Large intestine (tissue), 12 donors: ENCODE measurements at places on chromosomes 5 and 9. TPM values are rescaled to one million over a fixed set of nuclear protein-coding genes. Genes with fewer than 3 reads are reported as not detected.

DNA sequence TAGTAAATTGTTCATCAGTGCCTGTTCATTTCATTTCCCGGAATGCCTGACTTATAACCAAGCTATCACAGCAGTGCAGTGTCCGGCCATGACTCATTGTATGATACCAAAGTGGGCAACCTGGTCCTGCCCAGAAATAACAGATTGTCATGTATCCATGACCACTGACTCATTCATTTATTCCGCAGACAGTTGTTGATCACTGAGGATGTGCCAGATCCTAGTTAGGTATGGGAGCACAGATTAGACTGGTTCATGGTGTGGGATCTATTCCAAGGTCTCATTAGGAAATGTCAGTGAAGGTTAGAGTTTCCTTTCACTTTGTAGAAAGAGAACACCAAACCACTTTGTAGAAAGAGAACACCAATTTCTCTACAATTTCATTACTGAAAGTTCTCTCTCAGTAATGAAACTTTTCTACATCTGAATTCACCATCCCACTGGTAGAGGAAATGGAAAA, 8.7 kb downstream of the NREP start:
- DNase-seq, result no peak

GRCh38 chr5:141570655-141571054, 48.1 kb downstream of the DIAPH1 start:
- DNase-seq, result no peak

- no peak for DNase-seq
Observed at GRCh38 chr9:110809038-110809595, 140.5 kb downstream of the MUSK start.

ATOX1 gene
- 172 TPM for polyA plus RNA-seq

COL27A1 gene
- 117 TPM for polyA plus RNA-seq

DNA sequence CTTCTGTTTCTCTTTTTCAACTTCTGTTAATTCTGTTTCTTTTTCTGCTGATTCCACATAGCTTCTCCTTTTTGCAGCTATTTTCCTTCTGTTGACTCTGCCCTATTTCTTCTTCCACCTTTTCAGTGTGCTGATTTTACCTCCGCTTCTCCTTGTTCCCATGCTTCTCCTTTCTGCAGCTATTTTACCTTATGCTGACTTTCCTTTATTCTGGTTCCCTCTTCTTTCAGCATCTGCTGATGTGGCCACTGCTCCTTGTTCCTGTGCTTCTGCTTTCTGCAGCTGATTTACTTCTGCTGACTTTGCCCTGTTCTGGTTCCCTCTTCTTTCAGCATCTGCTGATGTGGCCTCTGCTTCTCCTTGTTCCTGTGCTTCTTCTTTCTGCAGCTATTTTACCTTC, 58.8 kb downstream of the HACD4 start:
- no peak for DNase-seq

- DNase-seq, result no peak
Observed at GRCh38 chr9:15317836-15318235, 10.8 kb upstream of the TTC39B start.

- no peak for DNase-seq
Observed at GRCh38 chr5:69404659-69405330, 10.1 kb upstream of the MARVELD2 start.
